NCI-H446 (cell line): ENCODE measurements at places on chromosomes 11 and 22.

DNA sequence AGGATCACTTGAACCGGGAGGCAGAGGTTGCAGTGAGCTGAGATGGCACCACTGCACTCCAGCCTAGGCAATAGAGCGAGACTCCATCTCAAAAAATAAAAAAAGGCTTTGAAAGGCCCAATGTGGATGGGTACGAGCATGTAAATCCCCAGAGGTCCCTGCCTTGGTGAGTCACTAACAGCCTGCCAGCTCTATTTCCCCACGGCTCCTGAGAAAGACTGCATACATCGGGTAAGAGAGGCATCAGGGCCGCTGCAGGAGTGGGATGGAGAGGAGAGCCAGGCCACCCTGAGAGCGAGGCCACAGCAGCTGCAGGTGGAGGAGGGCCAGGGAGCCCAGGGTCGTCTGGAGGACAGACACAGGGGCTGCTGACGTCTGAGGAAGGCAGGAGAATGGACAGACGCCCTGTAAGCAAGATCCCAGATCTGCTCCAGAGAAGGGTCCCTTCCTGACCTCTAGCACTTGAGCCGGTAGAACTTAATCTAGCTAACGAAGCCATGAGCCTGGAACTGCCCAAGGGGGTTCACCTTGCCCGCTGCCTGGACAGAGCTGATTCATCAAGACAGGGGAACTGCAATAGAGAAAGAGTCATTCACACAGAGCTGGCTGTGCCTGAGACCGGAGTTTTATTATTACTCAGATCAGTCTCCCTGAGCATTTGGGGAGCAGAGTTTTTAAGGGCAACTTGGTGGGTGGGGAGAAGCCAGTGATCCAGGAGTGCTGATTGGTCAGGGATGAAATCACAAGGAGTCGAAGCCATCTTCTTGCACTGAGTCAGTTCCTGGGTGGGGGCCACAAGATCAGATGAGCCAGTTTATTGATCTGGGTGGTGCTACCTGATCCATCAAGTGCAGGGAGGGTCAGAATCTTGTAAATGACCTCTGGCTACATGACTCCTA lies 5.1 kb upstream of the KRTAP5-9 start:
- DNase-seq: no peak

DNA sequence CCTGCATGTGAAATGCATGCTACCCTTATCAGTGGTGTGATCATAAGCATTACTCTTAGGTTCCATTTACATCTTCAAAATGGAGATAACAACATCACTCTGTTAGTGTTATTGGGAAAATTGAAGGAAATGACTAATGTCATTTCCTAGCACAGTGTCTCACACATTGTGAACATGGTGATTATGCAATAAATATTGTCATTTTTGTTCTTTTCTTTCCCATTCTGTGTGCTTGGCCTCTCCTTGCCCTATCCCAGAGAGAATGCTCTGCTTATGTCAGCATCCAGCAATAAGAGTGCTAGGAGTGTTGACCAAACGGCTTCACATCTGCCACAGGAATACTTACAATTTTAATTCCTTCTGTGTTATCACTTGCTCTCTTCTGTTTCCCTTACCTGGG lies 1024.1 kb upstream of the CCDC90B start:
- DNase-seq: no peak

DNA sequence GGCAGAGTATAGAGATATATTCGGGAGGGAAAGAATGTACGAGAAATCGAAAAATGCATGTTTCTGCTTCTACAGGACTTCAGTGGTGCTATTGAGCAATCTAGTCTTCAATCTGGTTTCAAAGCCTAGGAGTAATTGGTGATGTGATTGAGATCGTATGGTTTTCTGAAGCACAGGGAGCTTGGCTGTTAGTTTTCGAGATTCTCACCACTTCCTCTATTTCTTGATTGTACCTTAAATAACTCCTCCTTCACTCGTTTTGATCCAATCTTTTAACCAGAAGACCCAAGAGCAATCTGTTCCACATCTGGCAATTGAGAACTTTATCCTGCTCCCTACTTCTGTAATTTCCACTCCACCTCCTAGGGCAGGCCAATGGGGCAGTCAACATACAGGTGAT lies 518 bp downstream of the CCDC179 start:
- no peak for DNase-seq

DNA sequence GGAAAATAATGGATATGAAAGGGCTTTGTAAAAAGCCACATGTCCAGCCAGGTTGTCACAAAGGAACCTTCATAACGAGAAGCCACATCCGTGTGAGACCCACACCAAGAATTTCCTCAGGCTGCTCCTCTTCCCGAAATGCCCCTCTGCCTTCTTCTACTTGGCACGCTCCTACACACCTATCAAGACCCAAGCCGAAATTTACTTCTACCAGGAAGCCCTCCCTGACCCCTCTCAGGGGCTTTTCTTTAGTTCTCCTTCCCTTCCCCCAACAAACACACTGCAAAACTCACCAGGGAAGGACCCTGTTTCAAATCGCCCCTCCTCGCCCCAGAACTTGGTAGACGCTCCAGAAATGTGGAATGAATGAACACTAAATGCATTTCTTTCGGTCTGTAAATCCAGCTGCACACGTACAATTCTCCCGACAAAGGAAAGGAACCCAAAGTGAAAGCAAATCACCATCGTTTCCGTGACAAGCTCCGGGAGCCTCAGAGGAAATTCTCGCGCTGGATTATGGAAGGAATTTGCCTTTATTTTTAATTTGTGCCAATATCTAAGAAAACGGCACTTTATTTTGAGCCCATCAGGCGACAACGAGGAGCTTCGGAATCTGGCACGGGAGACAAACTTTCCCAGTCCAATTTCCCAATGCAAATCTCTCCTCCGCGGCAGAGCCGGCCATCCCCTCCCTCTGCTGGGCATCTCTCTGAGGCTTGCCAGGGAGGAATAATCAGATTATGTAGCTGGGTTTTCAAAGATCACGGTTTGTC lies 13.2 kb upstream of the SHISAL1 start:
- DNase-seq: no peak

DNA sequence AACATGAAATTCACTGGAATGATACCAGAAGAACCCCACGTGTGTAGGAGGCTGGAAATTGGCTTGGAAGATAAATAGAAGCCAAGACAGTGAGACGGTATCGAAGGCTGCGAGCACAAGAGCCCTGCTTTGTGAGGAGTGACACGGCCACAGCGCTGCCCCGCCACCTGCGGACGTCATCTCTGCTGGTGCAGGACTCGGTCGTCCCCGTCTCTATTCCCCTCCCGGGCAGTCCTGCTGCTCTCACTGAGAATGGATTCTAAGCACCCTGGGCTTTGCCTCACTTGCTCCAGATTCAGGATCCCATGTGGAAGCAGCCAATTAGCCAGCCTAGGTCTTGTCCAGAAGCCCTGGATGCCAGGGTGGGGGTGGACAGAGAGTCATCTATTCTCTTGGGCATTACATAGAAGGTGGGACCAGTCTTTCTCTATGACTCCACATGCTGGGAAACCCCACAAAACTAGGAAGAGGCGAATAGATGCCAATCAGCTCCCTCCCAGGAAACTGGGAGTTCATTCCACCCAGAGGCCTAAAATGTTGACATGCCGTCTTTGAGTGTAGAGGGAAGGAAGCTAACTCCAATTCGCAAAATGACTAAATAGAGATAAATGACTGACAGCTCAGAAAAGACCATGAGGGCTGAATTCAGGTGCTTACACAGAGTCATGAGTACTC lies 25.1 kb downstream of the APOL3 start:
- no peak for DNase-seq

DNA sequence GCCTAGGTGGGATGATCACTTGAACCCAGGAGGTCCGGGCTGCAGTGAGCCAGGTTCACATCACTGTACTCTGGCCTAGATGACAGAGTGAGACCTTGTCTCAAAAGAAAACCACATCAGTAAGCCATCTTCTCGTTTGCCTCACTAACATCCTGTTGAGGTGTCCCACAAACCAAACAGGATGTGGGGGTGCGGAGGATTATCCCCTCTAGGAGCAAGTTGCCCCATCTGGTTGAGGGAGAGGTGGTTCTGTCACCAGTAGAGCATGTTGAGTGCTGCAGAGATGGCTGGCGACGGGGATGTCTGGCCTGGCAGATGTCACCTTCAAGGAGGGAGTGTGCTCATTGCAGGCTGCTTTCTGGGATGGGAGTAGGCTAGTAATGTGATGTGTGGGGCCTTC lies 72.4 kb downstream of the ZNRF3 start:
- no peak for DNase-seq

GRCh38 chr11:130390071-130390758 lies 38.2 kb downstream of the ADAMTS8 start:
- no peak for DNase-seq

GRCh38 chr22:32395107-32395506 lies 16.9 kb downstream of the RTCB start:
- no peak for DNase-seq

- DNase-seq: no peak
Measured at GRCh38 chr22:27493796-27494195, 307.8 kb downstream of the MN1 start.

- DNase-seq: no peak
Measured at GRCh38 chr11:43548916-43549315, 131.6 kb upstream of the HSD17B12 start.

- no peak for DNase-seq
Measured at GRCh38 chr22:31133911-31134310, 6.4 kb downstream of the PLA2G3 start.

DNA sequence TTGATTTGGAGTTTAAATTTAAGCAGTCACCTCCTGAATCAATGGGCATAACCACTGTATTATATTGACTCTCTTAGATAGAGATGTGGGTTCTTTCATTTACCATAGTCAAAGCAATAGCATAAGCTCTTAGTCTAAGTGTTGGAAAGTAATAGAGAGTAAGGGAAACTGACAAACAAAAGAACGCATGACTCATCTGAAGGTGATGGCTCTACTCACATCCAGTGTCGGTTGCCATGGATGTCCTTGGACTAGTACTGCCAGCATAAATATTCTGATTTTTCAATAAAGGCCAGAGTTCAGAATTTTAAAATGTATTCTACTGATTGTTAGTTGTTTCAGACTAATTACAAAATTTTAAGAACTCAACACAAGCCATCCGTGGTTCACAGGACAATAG lies 444.9 kb upstream of the DDI1 start:
- no peak for DNase-seq

DNA sequence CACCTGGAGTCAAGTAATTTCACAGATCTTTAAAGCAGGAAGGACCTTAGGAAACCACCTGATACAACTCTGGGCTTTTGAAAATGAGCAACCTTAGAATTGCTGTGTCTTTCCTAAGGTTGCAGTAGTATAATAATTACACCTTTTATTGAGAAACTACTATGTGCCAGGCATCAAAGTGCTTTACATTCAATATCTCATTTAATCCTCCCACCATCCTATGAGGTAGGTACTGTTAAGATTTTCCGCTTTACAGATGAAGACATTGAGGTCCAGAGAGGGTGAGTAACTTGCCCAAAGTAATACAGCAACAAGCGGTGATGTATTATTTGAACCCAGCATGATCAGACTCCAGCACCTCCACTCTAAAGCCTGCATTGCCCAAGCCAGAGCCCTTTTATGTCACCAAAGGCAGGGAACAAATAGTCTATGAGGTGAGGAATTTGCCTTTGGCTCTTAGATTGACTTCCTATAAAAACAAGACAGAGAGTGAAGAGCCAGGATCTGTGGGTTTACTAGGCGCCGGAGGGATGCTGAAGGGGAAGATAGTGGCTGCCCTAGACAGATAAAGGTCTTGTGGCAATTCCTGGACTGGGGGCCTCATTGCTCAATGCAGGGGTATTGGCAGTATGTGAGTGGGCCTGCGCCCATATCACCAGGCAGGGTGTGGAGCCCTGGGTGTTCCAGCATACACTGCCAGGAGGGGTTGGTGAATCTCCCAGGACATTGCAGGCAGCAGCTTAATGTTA lies 157.1 kb downstream of the FBXO7 start:
- no peak for DNase-seq

- no peak for DNase-seq
Measured at GRCh38 chr11:14193644-14194043, 165.3 kb downstream of the RRAS2 start.
